LHCN-M2 (cell line): ENCODE measurements at places on chromosomes 11 and 22. TPM values are rescaled to one million over a fixed set of nuclear protein-coding genes. Genes with fewer than 3 reads are reported as not detected.
A peak's percentile ranks its signal among the peaks of the same experiment; 100 is the strongest.

MYBPC3 gene
- not detected in 2 replicates for total RNA-seq

OR52N4 gene
- not detected in 2 replicates for total RNA-seq

APOC3 gene
- not detected in 2 replicates for total RNA-seq

BACE1-AS gene
- 3.4 and 4.7 TPM in 2 replicates for total RNA-seq

HOATZ gene
- not detected in 2 replicates for total RNA-seq

DNA sequence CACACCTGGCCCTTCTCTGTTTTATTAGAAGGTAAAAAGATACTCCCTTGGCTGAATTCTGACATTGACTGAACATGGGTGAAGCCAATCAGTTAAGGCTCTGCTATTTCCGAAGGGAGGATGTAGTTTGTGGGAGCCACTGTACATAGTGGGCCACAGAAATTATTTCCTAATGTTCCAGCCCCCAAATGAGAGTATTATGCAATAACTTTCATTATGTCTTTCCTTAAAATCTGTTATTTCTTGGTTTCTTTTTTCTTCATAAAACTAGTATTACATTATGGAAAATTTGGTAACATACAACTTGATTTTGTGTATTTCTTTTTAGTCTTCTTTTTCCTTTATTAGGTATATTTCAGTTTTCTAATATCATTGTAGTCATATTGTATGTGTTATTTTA is 51.9 kb upstream of the EP300 start:
- DNase-seq, result no peak

DNA sequence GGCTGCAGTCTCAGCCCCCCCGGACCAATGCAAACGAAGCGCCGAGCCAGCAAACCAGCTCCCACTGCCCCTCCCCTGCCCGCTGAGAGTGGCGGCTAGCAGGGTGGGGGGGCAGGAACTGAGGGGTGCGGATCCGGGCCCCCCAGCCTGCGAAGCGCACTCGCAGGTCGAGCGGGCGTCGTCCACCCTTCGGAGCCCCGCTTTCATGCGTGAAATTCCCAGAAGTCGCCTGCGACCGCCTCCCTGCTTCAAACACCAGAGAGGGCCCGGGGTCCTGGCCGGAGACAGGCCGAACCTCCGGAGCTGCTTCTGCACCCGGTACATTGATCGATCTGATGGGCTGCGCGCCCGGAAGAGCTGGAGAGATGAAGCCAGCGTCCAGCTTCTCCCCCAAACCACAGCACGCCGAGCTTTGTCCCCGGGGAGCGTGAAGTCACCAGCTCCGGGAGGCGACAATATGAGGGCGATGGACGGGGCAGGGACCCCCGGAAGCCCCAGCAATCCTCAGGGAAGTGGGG is 646 bp upstream of the PATZ1 start:
- DNase-seq, result peak; percentile 47

DNA sequence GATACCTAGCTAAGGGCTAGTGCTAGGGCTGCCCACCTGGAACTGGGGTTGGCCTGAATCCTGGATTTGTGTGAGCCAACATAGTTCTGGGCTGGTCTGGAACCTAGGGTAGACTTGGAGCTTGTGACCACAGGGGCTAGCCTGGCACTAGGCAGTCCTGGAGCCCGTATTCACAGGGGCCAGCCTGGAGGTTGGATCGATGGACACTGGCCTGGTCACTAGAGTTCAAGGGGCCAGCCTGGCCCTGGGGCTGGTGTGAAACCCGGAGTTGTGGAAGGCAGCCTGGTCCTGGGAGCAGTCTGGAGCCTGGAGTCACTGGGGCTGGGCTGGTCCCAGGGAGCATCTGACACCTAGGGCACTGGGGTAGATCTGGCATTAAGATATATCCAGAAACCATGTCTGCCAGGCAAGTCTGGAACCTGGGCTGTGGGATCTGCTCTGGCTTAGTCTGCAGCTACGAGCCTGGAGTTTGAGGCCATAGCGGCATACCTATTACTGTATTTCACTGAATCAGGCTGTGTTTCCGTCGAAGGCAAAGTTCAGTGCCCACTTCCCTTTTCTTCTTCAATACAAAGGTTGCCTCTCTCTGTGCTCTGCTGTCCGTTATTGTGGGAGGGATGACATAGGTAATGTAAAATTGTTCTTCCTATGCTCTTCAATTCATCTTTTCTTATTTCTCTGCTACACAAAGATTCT is 9.1 kb upstream of the GLYATL1B start:
- no peak for DNase-seq

DNA sequence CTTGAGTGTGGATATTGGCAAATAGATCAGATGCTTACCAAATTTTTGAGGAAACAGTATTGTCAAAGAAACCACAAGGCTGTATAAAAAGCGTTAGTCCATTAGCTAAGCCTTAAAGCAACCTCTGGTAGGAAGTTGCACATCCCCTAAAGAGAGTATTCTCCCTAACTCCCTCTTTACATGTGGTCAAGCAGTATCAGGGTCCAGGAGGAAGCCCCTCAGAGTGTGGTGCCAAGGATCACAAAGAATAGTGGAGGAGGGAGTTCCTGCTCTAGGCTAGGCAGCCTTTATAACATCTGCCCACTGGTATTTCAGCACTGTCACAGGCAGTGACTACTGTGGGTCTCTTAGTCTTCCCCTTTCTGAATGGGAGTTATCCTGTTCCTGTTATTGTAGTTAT is 18.8 kb upstream of the AMPD3 start:
- no peak for DNase-seq

DNA sequence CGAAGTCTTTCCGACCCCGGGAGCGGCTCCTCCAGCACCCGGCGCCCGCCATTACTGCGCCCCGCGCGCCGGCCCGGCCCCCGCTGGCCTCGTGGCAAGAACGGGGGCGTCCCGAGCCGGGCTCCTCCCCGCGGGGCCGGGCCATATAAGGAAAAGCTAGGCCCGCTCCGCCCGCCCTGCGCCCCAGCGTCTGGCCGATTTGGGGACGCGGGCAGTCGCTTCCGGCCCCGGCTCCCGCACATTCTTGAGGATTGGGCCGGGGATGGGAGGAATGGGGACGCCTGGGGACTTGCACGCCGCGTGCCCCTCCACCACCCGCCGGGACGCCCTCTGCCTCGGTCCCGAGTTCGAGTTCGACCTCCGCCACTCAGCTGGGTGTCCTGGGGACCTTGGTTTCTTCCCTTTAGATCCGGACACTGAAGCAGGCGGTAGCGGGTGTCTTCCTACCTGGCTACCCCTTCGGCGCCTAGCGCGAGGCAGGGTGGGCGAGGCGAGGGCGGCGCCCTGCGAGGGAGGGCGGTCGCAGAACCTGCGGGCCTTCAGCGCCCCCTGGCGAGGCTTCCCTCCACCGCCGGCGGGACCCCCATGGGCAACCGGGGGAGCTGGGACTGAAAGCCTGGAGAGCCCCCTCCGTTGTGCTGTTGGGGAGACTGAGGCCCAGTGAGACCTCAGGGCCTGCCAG is 3.8 kb downstream of the SMTN start:
- peak; percentile 76 for DNase-seq

GRCh38 chr11:12801976-12802375 is 127.8 kb downstream of the TEAD1 start:
- no peak for DNase-seq

DNA sequence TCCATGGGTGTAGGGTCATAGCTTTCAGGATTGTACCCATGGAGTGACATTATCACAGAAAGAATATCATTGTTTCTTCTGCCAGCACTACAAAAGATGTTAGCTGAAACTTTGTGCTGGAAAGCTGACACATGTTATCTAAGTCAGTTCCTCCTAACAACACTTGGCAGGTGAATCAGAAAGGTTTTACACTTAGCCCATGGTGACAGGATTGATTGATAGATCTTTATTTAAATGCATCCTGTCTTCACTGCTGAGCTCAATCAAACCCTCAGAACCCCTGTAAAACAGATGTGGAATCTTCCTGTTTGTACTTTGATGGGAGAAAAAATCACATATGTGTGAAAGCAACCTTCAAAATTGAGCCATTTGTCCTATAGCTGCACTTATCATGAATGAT is 811.5 kb upstream of the ANO3 start:
- DNase-seq, result no peak

- DNase-seq, result no peak
These were observed 47.4 kb upstream of the CWF19L2 start for GRCh38 chr11:107504981-107505380.

- peak; percentile 72 for DNase-seq
These were observed 23.9 kb downstream of the MYO7A start for GRCh38 chr11:77151804-77152509.

- peak; percentile 100 for DNase-seq
These were observed 694.7 kb downstream of the NTM start for GRCh38 chr11:132064987-132065620.

DNA sequence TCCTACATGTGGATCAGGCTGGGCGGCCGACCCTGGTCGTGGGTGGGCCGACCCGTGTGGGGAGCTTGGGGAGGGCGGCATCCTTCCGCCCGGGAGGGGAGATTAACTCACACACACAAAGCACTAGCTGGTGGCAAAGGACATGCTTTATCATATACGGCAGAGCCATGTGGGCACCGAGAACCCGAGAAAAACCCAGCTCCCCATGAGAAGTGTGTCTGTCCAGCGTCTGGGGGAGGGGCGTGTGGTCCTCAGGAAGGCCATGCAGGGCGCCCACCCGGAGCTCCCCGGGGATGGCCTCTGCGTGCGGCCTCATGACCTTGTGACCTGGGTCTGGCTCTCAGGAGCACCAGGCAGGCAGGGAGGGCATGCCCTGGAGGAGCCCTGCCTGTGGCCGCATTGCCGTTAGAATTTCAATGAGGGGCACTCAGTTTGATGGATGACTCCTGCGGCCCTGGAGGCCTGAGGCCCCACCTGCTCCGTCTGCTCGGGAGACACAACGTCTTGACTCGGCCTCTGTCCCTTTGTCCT is 39.4 kb upstream of the TOLLIP start:
- DNase-seq, result no peak

DNA sequence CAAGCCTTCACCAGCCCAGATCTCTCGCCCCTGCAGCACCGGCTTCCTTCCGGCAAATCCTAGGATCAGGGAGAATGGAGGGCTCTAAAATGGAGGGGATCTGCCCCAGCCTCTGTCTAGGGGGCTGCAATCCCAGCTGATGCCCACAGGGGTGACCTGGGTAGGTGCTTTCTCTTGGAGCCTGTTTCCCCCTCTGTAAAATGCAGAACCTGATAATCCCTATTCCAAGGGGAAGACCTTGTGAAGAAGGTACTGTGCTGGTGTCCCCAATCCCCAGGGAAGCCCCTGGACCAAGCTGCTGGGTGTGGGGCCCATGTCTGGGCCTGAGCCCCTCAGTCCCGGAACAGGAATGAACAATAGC is 2.8 kb downstream of the EMID1 start:
- no peak for DNase-seq

- DNase-seq, result no peak
These were observed 15.0 kb downstream of the PDGFB start for GRCh38 chr22:39229688-39230260.

GRCh38 chr11:5280582-5281102 is 10.9 kb upstream of the HBE1 start:
- DNase-seq, result peak; percentile 100

GRCh38 chr11:40268551-40268950 is 1190.9 kb downstream of the LRRC4C start:
- DNase-seq, result no peak

GRCh38 chr22:42077486-42078125 is 1.9 kb upstream of the SMDT1 start:
- DNase-seq, result no peak

- peak; percentile 57 for DNase-seq
These were observed at the start of gene TP53I11 for GRCh38 chr11:44950625-44951476. Gene TP53I11, minus strand, starts transcription at chr11:44950883. Its CDS starts 12,548 bp downstream, at chr11:44938335.

GRCh38 chr11:1008001-1008802 is 28.3 kb downstream of the MUC6 start:
- DNase-seq, result no peak

- no peak for DNase-seq
These were observed 515.8 kb downstream of the NTM start for GRCh38 chr11:131886201-131886600.

- no peak for DNase-seq
These were observed 21.9 kb downstream of the CASP12 start for GRCh38 chr11:104876324-104876723.

- DNase-seq, result no peak
These were observed 1318.3 kb upstream of the RAG2 start for GRCh38 chr11:37916331-37916730.

DNA sequence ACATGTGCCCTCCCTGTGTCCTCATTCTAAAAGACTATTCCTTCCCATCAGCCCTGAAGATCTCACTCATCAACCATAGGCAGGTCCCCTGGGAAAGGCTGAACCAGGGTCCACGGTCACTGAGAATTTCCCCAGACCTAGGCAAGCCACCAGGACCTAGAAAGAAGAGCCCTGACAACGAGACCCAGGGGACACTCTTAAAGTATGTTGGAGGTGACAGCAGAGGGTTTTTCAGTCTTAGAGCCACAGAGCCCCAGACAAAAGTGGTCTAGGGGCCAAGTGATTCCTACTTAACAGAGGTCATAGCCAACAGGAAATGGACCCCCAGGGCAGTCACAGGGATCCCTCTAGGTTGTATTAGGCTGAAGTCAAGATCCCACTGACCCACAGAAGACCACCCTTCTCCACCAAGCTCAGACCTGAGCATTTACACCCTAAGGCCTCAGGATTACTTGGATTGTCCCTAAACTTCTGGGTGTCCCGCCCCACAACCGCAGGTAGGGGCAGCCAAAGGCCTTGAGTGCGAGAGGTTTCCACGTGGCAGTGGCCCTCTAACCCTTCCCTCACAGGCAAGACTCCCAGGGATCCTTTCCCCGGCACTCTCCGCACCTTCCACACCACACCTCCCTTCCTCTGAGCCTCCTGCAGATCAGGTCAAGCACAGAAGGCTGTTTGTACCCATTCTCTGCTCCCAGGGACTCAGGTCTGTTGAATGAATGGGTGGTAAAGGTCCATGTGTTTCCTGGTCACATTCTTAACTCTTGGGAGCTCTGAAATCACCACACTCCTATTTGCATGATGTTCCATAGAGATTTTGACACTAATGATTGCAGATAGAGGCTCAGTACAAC is 12.3 kb downstream of the POU2AF1 start:
- DNase-seq, result no peak
